Bronchial epithelial cell (primary cell): ENCODE measurements at places on chromosomes 16 and 17.

- DNase-seq: no peak
Observed at GRCh38 chr16:1001096-1001495, 19.5 kb downstream of the SOX8 start.

- DNase-seq: no peak
Observed at GRCh38 chr16:47943235-47943634, 212.6 kb downstream of the ABCC12 start.

GRCh38 chr17:64773836-64774761 is 112.0 kb upstream of the SMURF2 start:
- DNase-seq: peak; percentile 62

DNA sequence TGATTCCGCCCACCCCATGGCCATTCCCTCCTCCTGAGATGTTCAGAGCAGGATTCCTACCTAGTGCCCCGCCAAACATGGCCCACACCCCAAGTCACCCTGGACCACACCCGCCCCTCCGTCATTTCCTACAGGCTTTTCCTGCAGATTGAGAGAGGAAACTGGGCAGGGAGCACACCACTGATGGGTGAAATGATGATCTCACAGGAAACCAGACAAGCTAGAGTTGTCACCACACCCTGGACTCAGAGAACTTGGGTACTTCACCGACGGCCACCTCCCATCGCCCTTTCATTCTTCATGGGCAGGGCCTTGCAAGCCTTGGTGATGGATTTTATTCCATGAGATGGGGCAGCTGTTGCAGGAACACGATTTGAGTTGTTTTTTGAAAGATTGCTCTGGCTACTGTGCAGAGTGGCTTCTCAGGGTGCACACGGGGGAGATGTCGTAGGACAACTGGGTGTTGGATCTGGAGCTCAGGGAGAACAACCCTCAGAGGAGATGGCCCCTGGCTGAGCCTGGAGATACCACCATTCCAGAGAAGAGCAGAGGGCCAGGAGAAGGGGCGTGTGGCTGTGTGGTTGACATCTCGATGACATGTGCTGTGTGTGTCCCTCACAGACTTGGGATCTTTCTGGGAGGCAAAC is 7.4 kb upstream of the B9D1 start:
- no peak for DNase-seq

DNA sequence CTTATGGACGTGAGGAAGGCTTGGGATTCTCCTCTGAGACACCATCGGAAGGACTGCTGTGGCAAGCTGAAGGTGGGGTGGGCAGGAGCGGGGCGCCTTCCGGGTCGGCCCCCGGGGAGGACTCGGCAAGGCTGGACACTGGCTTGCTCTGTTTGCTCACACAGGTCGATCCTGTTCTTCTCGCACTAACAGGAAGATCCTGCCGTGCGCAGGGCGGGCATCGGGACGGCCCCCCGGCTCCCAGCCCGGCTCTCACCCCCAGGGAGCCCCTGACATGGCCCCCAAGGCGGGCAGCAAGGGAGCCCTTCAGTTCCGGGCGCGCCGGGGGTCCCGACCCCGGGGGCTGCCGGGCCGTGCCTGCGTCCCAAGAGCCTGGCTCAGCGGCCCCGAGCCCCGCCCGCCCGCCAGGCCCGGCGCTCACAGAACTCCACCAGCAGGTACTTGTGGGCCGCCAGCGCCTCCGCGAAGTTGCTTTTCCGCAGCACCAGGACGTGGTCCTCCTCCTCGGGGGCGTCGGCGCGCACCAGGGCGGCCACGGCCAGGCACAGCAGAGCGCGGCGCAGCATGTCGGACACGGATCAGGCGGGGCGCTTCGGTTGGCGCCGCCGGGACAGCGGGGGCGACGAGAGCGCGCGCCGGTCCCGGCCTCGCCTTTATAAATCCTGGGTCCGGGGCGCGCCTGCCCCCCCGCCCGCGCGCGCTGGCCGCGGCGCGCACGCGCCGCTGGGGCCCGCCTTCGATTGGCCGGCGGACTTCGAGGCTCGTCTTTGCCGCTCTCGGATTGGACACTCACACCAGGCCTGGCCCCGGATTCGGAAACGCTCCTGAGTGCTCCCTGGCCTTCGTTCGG is at the start of gene P4HB:
Gene P4HB (minus strand): TSS at position 630 of the 850 bp plus-strand sequence. CDS start 64 bp downstream, at position 566.
- DNase-seq: no peak
